ENCODE measurements at places on chromosomes 1 and 21.

GRCh38 chr1:193471981-193472380 lies 285.6 kb upstream of the B3GALT2 start:
- no peak for DNase-seq

- DNase-seq = no peak
Observed at GRCh38 chr1:217393896-217394295, 237.0 kb downstream of the GPATCH2 start.

- no peak for DNase-seq
Observed at GRCh38 chr1:184366997-184367396, 19.8 kb upstream of the C1orf21 start.

DNA sequence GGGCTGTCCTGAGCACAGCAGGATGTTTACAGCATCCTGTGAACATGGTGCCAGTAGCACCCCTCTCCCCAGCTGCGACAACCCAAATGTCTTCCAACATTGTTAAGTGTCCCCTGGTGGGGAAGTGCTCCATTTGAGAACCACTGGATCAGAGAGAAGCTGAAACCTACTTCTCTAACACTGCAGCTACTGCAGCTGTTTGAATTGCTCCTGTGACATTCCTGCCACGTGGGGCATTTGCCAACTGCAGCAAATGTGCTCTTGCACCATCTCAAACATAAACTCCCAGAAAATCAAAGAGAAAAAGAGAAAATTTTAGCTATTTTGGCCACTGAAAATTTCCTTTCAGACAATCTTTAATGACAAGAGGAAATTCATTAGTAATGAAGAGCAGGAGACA lies 11.0 kb downstream of the SLC2A5 start:
- no peak for DNase-seq

DNA sequence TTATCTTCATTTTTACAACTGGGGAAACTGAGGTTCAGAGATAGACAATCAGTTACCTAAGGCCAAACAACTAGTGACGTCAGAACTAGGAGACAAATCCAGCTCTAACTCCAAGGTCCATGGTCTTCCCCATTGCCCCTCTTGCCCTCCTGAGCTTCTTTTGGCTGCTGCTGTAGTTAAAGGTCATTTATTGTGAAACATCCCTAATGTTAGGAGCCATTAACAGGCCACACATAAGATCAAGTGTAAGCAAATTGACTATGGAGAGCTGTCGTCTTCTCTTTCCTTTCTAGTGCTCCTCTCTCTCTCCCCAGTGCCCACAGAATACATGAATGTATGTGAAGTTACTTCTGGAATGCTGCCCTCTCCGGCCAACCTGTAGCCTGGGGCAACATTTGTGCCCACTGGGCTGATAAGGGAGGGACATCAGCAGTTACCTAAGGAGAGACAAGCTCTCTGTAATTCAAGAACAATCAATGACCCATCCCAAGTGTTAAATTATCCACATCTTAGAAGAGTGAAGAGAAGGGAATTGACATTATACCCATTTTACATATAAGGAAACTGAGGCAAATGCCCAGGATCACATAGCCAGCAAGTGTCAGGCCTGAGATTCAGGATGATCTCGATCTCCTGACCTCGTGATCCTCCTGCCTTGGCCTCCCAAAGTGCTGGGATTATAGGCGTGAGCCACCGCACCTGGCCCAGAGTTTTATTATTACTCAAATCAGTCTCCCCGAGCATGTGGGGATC lies 40.1 kb downstream of the PTAFR start:
- no peak for DNase-seq

GRCh38 chr1:228109962-228110488 lies 926 bp upstream of the MRPL55 start:
- DNase-seq = no peak

DNA sequence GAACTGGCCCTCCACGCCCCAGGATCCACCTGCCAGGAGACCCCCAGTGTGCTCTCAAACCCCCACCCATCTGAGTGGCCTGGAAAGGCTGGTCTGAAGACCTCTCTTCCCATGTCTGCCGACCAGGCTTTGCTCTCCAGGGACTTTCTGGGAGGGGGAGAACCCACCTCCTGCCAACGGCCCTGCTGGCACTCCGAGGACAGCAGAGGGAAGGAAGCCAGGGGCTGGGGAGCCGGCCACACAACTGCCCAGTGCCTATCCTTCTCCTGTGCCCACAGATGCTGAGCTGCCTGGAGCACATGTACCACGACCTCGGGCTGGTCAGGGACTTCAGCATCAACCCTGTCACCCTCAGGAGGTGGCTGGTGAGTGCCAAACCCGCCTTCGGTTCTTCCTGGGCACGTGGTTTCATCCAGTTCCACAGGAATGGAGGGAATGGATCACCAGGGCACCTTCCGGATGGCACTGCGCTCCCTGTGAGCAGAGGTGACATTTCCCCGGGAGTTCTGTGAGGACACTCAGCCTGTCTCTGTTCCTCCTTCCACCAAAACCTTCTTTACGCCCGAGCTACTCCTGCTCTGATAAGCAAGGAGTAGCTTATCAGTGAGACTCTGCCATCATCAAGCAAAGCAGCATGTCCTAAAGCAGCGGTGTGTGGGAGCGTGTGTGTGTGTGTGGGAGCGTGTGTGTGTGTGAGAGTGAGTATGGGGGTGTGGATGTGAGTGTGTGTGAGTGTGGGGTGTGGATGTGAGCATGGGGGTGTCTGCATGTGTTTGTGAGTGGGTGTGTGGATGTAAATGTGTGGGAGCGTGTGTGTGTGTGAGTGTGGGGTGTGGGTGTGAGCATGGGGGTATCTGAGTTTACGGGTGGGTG lies 105.5 kb downstream of the PDE9A start:
- no peak for DNase-seq

All from activated T-cell treated with anti-CD3 and anti-CD28 coated beads, Interleukin-2, amount 50 U/mL, for 72 hours (primary cell).